GM19239 (cell line): ENCODE measurements at places on chromosomes 7 and 10.

GRCh38 chr7:99860281-99861127 is 16.3 kb downstream of the OR2AE1 start:
- no peak for DNase-seq

DNA sequence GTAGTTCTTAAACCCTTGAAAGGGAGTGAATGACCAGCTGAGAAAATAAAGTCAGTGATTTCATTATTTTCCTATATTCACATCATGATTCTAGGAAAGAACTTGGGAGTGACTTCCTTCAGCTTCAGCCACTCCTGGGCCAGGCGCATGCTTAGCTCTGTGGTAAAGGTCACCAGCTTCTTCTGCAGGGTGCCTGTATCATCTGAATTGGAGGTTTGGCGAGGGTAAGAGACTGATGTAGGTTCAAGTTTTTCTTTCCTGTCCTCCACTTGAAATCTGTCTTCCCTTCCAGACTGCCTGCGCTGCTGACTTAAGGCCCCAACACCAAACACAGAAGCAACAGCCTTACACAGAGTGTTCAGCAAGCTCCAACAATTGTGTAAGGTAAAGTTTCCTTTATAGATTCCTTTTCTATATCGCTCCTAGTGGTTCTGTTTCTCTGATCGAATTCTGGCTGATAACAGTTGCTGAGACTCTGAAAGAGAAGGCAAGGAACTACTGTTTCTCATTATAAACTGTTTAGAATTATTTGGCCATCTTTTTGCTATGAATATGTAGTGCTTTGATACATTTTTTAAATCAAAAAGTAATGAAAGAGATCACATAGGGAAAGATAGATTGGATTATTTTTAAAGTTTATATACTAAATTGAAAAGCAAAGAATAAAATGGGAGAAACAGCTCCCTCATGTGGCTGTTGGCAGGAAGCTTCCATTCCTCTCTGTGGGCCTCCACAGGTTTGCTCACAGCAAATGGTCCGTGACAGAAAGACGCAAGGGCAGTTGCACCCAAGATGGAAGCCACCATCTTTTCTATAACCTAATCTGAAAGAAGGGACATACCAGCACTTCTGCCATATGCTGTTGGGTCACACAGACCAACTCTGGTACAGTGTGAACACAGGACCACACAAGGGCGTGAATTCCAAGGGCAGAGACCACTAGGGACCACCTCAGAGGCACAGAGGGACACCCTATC is 14.0 kb downstream of the GATAD1 start:
- DNase-seq: peak; percentile 43

DNA sequence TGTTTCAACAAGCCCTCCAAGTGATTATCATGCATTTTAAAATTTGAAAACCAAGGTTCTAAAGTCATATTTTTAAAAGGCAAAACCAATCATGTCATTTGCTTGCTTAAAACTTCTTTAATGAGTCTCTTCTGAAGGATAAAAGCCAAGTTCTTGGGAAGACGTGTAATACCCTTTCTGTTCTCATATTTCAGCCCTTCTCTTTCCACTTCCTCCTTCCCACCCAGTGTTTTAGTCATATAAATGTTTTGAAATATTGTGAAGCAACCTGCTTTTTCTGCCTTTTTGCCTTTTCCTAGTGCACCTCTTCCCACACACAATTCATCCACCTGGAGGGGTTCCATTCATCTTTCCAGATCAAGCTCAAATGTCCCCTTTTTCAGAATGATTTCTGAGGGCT is 211.1 kb upstream of the LRRTM3 start:
- DNase-seq: no peak

DNA sequence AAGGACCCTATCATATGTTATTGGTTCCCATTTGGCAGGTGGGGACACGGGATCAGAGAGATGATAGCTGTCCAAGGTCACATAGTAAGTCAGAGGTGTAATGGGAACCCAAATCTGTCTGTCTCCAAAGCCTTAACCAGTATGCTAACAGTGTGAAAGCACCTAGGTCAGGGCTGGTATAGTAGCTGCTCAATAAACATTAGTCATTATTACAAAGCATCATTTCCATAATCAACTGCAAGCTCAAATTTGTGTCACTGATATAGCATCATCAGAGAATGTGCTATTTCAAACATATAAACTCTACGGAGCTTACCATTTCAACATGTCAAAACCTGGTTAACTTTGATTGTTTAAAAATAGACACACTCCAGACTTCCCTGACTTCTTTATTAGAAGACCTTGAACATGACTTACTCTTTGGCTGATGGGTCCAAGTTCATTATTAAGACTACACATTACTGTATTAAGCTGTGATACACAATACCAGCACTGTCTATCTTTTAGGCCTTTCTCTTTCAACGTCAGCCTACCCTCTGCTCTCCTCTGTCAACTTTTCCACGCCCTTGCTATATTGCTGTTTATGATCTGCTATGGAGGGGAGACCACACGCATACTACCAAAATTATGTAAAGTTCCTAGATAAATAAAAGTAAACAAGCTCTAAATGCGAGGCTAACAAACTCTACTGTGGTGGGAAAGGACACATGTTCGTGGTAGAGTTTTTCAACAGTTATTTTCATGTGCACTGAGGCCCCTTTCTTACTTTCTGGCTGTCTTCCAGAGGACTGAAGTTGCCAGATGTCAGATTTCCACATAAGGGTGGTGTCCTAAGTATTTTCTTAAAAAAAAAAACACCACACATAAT is 33.6 kb downstream of the DNMBP start:
- DNase-seq: no peak

- DNase-seq: no peak
Measured at GRCh38 chr10:8389630-8390029, 335.1 kb downstream of the GATA3 start.

DNA sequence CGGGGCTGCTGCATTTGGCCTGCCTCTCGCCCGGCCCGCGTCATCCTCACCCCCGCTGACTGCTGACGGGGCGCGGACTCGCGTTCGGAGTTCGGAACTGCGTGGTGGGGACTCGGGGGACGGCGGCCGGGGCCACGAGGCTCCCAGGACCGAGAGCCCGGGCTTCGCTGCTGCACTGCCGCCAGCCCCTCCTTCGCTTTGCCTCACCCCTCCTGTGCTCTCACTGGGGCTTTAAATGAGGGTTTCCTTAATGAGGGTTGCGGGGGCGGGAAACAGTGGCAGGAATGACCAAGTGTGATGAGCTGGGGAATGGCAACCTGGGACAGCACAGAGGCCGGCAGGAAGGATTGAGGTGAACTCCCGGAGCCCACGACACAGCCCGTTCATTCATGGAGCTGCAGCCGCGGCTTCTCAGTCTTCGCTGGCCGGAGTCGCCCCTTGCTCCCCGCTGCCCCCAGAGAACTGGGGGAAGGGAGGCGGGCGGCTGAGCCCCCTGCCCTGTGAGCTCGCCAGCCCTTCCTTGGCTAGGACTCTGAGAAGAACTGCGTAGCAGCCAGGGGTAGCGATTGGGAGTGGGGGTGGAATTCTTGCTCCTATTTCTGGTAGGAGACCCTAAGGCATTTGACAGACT is 1.5 kb upstream of the LRRC4 start:
- no peak for DNase-seq

DNA sequence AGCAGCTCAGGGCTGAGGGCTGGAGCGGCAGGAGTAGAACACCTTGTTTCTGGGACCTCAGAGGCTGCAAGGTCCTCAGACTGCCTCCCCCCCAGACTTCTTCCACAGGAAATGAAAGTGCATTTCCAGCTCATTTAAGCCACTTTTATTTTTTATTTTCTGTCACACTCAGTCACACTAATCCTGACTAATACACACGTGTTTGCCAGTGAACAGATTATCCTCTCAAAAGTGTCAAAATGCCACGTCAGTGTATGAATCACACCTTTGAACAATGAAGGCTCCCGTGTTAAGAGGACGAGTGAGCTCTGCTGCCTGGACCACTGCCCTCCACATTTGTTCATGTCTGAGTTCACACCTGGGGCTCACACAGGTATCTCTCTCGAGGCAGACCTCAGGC is 488.5 kb downstream of the DNAJB6 start:
- DNase-seq: no peak

GRCh38 chr10:10516346-10517130 is 501.1 kb upstream of the CELF2 start:
- no peak for DNase-seq

DNA sequence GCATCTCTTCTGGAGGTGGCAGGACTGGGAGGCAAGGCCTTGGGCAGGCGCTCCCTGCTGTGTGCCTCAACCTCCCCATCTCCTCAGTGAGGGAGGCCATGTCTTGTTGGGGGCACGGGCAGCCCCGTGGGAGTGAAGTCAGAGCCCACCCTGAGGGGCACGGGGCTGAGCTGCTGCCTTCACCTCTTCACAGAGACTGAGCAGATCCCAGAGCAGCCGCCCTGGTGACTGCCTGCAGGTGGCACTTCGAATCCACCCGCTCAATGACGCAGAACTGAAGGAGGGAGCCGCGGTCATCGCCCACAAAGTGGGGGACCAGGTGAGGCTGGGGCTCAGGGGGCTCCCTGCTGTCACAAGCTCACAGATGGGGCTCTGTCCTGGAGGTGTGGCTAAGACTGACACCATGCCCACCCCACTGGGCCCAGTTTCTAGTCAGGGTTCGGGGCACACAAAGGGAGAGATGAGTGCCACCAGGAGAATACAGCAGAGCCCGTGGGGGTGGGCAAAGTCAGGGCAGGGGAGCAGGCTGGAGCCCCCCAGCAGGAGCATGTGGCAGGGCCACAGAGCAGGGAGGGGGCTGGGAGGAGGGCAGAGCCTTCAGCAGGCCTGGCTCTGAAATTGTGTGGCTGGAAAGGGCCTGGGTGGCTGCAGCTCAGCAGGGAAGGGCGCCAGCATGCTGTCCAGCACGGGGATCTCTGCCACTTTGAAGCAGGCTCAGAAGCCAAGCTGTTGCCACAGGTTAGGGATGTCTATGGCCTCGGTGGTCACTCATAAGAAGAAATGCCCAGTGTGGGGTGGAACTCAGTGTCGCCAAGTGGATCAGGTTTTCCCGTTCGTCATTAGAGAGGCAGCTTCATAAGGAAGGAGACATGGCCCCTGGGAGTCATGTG is 18.8 kb upstream of the CHST12 start:
- no peak for DNase-seq

DNA sequence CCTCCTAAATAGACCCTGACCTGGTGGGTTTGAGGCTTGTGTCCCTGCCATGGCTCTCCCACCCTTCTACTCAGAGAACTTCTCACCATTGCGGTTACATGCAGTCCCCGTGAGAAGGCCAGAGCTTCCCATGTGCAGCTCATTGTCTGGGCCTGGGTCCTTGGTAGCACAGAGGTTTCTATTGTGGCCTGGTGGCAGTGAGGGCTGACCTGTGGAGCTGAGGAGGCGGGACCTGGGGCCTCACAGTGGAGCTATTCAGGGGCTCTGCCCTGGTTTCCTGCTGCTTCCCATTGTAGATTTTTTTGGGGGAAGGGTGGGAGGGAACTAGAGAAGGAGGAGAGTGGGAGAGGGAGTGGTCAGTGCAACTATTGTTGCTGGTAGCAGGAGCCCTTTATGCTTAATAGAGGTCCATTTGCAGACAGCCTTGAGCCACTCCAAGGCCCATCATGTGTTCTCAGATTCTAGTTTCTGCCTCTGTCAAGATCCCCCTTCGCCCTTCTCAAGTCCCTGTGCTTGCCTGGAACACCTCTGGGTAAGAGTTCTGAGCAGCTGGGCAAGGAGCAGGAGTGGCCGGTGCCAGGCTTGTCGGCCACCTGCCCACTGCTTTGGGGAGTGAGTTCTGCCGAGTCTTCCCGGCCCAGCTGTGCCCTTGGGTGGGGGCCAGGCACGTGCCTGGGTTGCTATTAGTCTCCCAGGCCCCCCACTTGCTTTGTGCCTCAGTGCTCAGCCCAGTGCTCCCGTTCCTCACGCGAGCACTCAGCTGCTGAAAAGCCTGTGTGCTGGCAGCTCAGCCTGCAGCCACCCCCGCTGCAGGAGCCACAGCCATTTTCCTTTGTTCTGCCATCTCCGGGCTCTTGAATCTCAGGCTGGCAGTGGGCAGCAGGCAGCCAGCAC is 10.7 kb downstream of the TSPAN14 start:
- DNase-seq: no peak

GRCh38 chr10:76201962-76202361 is 770.5 kb downstream of the LRMDA start:
- no peak for DNase-seq

GRCh38 chr7:132548489-132549078 is 27.7 kb downstream of the PLXNA4 start:
- DNase-seq: no peak

DNA sequence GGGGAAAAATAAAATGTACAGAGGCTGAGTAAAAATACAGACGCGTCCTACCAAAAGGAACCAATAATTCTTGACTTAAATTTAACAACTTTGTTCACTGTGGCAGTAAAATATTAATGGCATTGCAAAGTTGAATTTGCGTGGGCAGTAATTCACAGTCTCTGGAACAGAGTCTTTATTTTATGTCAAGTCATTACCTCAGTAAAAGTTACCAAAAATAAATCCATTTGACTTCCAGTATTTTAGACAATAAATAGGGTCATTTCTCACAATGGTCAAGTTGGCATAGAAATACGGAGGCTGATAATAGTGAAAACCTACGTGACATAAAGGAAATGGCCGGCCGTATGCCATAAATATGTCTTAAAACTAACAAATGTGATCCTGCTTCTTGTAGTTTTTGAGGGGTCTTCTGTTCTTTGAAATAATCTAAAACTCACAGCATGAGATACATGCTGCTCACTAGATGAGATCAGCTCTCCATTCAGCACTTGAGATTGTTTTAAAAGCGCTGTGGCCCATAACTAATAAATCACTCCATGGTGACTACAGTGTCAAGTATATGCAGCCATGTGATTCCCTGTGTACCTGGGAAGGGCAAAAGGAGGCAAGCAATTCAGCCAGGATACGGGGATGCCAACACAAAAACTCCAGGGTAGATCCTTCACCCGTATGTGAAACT is 75.3 kb downstream of the DOCK4 start:
- no peak for DNase-seq

DNA sequence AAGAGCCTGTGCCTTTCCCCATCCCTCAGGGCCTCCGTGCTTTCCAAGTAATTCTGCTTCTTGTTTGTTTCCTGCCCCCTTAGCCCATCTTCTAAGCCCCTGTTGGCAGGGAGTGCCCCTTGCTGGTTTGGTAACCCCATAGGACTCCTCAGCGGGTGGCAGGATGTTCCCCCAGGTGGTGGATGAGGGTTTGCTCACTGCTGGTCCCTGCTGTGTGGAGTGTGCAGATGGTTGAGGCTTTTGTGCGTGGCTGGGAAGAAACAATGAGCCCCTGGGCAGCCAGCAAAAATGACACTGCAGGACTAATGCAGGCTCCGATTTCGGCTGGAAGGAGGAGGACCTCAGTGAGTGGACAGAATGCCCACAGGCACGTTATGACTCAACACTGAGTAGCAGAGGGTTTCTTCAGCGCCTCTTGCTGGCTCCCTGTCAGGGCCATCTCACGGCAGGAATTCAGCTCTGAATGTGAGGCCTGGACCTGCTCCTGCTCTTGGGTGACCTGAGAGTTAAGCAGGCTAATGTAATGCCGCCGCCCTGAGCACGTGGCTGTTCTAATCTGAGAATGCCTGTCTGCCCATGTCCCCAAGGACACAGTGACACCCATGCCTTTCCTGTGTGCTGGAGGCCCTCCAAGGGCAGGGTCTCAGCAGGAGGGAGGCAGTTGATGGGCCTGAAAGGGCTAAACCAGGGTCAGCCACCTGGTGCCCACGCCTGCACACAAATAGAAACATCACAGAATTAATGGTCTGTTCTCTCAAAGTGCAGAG is 16.6 kb downstream of the BAG3 start:
- no peak for DNase-seq

GRCh38 chr10:72098301-72098835 is 10.0 kb upstream of the SPOCK2 start:
- DNase-seq: no peak

- DNase-seq: no peak
Measured at GRCh38 chr10:22464966-22465629, 119.8 kb downstream of the SPAG6 start.

GRCh38 chr10:9301148-9301547 is 1246.7 kb downstream of the GATA3 start:
- no peak for DNase-seq

GRCh38 chr7:332020-332517 is 42.1 kb downstream of the FOXL3 start:
- no peak for DNase-seq
